ENCODE measurements at places on chromosomes 12 and 14.

DNA sequence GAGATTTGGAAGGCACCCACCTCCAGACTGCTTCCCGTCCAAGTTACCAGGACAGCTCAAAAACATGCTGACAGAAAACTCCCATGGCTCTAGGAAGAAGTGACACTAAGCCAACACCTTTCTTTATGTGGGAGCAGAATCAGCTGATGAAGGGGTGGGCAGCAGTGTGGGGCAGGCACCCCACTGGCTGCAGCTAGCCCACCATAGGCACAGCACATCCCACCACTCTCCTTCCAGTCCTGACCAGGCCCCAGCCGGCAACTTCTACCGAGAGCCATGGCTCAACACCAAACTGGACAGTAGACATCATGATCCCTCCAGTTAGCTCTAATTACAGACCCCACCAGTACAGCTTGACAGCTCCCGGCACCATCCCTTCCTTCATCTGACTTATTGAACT, 45.0 kb downstream of the SH2B3 start:
- no peak for DNase-seq

GRCh38 chr12:52698651-52699340, 4.5 kb downstream of the KRT77 start:
- DNase-seq = no peak

DNA sequence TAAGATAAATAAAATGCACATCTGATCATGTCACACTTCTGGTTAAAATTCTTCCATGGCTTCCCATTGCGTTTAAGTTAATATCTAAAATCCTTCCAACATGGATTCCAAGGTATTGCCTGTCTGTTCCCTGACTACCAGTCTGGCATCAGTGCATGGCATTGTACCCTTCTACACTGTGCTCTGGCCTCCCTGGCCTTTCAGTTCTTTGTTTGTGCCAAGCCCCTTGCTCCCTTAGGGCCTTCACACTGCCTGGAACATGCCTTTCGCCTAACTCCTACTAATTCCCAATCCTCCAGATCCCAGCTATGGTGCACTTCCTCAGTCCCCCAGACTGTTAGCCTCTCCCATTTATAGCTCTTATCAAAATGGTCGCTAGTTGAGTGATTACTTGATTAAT, 6.3 kb downstream of the CIPC start:
- no peak for DNase-seq

- no peak for DNase-seq
Measured at GRCh38 chr12:19926266-19926665, 442.1 kb upstream of the PDE3A start.

DNA sequence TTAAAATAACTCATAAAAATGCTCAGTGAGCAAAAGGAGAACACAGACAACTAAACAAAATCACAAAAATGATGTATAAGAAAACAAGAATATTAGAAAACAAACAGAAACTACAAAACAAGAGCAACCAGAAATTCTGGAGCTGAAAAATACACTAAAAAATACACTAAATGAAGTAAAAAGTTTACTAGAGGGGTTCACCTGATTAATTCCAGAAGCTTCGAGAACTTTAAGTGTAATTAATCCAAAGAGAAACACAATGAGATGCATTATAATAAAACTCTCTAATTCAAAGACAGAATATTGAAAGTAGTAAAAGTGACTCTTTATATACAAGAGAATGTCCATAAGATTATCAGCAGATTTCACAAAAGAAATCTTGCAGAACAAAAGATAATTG, 558.4 kb downstream of the CCER1 start:
- no peak for DNase-seq

DNA sequence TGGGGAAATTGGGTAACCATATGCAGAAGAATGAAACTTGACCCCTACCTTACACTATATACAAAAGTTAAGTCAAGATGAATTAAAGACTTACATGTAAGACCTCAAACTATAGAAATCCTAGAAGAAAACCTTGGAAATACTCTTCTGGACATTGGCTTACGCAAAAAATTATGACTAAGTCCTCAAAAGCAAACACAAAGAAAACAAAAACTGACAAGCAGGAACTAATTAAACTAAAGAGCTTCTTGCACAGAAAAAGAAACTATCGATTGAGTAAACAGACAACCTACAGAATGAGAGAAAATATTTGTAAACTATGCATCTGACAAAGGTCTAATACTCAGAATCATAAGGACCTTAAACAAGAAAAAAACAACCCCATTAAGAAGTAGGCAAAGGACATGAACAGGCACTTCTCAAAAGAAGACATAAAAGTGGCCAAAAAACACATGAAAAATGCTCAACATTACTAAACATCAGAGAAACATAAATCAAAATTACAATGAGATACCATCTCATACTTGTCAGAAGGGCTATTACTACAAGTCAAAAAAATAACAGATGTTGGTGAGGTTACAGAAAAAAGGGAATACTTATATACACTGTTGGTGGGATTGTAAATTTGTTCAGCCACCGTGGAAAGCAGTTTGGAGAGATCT, 37.0 kb upstream of the CFAP54 start:
- DNase-seq = no peak

DNA sequence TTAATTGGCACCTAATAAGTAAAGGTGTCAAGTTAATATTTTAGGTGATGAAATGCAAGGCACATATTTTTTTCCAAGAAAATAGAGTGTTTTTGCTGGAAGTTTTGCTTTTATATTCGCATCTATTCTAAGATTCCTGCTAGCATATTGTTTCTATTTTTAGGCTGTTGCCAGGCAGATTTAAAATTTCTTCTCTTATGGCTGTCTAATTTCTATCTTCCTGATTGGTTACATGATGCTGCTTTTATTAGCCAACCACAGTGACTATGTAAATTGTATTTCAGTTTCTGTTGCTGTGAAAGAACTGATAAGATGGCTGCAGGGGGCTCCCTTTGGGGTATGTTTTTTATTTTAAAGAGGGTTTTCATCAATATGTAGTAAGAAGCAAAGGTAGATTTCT, 42.7 kb downstream of the ATF7IP start:
- DNase-seq = no peak

- no peak for DNase-seq
Measured at GRCh38 chr14:89654998-89655397, 238.0 kb upstream of the FOXN3 start.

DNA sequence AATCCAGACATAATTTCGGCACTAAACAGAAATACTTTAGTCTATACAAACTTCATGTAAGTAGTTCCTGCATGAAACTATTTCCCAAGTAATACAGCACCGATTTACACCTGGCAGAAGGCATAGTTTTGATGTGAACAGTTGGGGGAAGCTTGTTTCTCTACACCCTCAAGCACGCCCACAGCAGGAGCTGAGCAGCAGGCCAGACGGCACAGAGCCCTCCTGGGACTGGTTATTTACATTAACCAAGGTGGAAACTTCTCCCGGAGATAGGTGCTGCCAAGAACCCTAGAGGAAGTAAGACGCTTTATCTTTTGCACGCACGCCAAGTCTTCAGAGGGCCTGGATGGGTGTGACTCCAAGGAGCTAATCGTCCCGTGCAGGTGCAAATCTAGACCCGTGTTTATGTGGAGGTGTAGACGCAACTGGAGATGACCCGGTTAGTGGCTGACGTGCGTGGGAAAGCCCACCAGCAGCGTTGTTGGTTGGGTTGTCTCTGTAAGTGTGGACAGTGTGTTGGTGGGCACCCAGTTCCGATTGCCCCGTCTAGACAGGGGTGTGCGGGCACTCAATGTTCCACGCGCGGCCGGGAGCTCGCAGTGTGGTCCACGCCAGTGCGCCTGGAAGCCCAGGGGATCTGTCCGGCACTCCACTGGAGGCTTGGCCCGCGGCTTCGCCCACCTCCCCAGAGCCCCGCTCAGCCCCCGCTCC, 767 bp upstream of the TCP11L2 start:
- no peak for DNase-seq

- no peak for DNase-seq
Measured at GRCh38 chr14:54789166-54789565, 113.5 kb downstream of the GCH1 start.

DNA sequence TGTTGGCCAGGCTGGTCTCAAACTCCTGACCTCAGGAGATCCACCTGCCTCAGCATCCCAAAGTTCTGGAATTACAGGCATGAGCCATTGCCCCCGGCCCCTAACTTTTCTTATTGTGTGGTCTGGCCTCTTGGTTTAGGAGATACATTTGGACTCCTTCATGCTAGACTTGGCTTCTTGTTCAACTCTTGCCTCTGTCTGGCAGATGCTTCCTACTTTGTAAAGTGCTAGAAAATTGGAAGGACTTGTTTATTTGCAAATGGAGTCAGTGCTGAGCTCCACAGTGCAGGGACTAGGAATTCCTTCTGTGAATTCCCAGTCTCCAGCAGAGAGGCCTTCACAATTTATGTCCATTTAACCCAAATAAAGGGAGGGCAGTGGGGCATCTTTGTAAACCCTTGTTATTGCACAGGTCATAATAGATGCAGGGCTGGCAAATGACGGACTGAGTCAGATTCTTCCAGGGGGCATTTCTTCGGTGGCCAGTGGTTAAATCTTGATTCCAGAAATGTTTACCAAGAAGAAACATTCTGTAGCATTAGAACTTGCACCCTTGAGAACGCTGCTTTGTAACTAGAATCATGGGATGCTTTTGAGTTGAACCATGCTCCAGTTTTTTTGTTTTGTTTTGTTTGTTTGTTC, 73.8 kb upstream of the TBX3 start:
- no peak for DNase-seq

- DNase-seq = peak; percentile 83
Measured at GRCh38 chr12:12661086-12661856, 34.7 kb downstream of the GPR19 start.

DNA sequence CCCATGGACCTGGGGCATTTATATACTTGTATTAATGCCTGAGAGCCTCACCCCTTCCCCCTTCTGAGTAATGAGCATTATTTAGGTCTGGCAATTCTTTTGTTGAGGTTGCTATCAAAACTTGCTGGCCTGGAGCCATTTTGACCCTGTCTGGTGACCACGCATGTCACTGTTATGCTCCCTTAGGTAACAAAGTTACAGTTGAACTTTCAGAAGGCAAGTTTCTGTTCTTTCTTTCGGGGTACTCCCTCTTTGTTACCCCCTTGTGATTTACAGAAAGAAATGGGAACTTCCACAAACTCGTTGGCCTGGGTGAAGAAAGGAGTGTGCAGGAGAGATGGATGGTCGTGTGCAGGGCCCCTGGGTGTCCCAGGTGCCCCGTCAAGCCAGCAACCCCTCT, 305.4 kb downstream of the DPF3 start:
- DNase-seq = no peak

GRCh38 chr14:23729720-23730387, 93.7 kb downstream of the DHRS2 start:
- no peak for DNase-seq

GRCh38 chr14:79278798-79279644, 932.3 kb downstream of the DIO2 start:
- no peak for DNase-seq

- DNase-seq = no peak
Measured at GRCh38 chr12:49051373-49051764, 9.2 kb downstream of the KMT2D start.

- no peak for DNase-seq
Measured at GRCh38 chr12:86257134-86257533, 943 bp upstream of the MGAT4C start.

GRCh38 chr14:74655599-74656395, 43.8 kb upstream of the LTBP2 start:
- peak; percentile 73 for DNase-seq

- DNase-seq = no peak
Measured at GRCh38 chr12:8946733-8947132, 2.7 kb downstream of the M6PR start.

GRCh38 chr12:83388551-83388950, 701.8 kb downstream of the TMTC2 start:
- DNase-seq = no peak

DNA sequence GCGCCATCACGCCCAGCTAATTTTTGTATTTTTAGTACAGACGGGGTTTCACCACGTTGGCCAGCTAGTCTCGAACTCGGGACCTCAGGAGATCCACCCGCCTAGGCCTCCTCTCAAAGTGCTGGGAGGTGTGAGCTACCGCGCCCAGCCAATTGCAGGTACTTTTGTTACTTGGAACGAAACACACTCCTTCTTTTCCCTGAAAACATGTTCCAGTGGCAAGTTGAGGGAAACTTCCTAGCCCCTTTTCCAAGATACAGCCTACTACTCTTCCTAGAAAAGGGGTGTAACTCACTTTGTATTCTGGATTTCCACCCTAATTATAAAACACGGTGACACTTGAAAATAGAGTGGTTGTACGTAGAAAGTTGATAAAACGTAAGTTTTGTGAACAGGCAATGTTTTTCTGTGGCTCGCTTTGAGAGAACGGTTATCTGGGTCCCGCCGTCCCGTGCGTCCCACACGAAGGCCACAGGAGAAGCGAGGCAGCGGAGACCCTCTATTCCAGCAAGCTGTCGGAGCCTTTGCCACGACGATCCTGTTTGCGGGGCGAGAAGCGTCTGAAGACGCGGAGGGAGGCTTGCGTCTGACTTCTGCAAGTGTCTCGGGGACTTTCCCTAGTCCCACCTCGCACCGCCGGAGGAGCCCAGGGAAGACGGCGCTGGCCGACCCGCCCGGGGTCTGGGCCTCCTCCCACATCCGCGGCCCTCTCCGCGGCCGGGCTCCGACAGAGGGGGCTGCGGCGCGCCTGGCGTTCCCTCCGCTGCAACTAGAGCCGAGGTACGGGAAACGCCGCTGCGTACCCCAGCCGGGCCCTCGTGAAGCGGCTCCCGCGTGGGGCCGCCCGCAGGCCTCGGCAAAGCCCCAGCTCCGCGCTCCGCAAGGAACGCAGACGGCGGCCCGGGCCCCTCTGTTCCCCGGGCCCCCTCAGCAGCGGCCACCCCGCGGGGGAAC, 745 bp downstream of the CDCA4 start:
- DNase-seq = peak; percentile 20

GRCh38 chr12:79763766-79764452, 73.1 kb upstream of the PAWR start:
- DNase-seq = no peak

- DNase-seq = no peak
Measured at GRCh38 chr14:50620341-50620740, 47.8 kb downstream of the SAV1 start.

GRCh38 chr12:107536613-107537012, 149.0 kb upstream of the PWP1 start:
- no peak for DNase-seq

DNA sequence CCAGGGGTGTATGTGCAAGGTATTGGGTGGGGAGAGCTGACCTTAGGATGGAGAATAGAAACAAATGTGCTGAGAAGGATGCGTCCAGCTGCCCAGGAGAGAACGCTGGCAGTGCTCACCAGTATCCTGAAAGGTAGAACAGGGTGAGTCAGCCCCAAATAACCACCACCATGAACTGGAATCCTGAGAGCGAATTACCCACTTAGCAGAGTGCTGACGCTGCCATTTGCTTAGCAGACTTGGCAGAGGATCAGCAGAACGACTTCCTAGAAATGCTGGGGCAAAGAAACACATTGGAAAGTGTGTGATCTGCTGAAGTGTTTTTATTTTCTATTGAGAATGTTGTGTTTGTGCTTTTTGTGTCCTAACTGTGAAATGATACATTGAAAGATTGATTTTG, 213.6 kb downstream of the ADGRD1 start:
- no peak for DNase-seq
